ENCODE measurements at places on chromosomes 11 and 22.

DNA sequence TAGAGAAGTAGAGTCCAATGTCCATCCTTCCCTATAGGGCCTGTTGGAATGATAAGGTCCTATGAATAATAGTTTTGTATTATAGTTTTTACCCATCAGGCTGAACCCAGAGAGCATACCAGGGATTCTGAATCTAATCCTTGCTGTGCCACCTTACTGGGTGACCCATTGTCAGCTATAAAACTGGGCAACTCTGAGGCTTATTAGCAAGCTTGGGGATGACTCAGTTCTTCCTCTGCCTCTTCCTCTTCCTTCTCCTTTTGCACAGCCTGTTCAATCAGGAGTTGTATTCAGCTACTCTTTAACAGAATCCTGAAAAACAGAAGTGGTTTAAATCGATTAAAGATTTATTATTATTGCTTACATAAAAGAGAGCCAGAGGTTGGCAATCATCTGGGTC, 8.9 kb downstream of the HEPHL1 start:
- DNase-seq = no peak

DNA sequence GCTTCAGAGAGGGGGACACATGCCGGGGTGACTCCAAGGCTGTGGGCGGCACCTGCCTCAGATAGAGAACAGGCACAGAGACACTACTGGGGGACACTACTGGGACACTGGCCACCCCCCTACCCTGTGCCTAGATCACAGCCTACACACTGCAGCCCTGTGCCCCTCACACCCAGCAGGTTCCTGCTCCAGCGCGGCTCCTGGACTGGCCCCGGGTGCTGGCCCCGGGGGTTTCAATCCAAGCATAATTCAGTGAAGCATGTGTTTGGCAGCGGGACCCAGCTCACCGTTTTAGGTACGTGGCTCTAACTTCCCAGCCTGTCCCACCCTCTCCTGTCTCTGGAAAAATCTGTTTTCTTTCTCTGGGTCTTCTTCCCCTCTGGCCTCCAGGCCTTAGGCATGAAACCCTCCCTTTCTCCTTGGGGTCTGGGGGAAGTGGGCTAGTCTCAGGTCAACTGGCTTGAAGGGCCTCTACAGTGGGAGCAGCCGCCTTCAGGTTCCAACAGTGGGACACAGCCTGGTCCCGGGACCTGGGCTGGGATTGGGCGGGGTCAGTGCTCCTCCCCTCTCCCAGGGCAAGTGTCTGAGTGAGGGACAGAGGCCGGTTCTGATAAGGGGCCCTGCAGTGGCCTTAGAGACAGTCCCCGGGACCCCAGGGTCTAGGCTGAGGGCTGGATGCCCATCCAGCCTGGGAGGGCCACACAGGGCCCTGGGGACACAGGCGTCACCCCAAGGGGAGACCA, 98.8 kb downstream of the CRYBB2 start:
- DNase-seq = no peak

- no peak for DNase-seq
Observed at GRCh38 chr11:2529636-2530035, 84.8 kb downstream of the KCNQ1 start.

- DNase-seq = no peak
Observed at GRCh38 chr11:46492532-46492931, 101.0 kb upstream of the CHRM4 start.

- no peak for DNase-seq
Observed at GRCh38 chr11:130037058-130037457, 32.6 kb upstream of the APLP2 start.

- DNase-seq = no peak
Observed at GRCh38 chr11:94767701-94768601, at the start of gene AMOTL1. AMOTL1 (plus strand) TSS chr11:94768356; CDS start chr11:94768512, 156 bp downstream.

- no peak for DNase-seq
Observed at GRCh38 chr22:41094041-41094593, 1.7 kb downstream of the EP300 start.

GRCh38 chr22:40808018-40808841, 10.9 kb downstream of the SLC25A17 start:
- no peak for DNase-seq

DNA sequence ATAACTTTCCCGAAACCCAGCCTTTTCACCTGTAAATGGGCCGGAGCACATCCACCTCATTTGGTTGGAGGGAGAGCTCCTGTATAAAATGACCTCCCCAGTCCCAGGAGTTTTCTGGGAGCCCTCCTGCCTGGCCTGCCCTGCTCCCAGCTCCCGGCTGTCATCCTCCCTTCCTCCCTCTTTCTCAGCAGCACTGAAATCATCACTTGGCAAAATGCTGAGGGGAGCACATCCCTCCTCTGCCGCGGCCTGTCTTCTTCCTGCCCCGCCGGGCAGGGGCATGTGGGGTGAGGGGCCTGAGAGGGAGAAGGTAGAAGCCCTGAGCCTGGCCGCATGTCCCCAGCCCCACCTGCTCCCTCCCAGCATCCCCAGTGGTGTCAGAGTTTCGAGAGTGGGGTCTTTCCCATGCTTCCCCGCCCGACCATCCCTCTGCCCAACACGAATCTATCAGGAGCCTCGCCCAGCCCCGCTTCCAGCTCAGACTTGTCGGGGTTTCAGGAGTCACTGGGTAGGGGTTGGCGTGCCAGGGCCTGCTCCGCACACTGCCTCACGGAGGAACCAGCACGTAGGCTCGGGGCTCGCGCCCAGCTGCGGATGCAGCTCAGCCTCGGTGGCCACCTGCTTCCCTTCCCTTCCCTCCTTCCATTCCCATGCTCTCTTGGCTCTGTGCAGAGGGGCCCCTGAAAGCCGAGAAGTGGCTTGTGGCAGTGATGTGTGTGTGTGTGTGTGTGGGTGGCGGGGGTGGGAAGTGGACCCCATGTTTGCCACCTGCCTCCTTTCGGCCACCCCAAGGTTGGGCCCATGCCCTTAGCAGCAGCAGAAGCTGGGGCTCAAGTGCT, 37.1 kb downstream of the NECTIN1 start:
- no peak for DNase-seq

- no peak for DNase-seq
Observed at GRCh38 chr11:94960488-94960887, 12.9 kb downstream of the CWC15 start.

GRCh38 chr22:45657701-45658100, 13.9 kb upstream of the ATXN10 start:
- no peak for DNase-seq

- DNase-seq = no peak
Observed at GRCh38 chr22:49460592-49461281, 366.9 kb downstream of the BRD1 start.

DNA sequence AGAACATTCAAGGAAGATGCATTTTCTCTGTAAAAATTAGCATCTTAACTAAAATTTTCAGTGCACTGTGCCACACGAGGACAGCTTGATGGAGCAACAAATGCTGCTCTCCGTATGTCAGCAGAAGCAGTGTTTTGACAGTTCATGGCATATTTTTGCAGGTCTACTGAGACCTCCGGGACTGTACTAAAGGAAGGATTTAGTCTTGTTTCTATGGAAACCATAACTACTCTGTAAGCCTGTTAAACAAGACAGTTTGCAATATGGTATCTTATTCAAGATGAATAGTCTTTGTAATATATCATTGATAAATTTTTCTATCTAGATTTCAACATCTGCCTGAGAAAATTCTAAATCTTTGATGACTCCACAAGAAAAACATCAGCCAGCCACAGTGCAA, 184.0 kb upstream of the GUCY1A2 start:
- DNase-seq = no peak

- peak; percentile 76 for DNase-seq
Observed at GRCh38 chr11:587978-588380, 11.7 kb downstream of the PHRF1 start.

- no peak for DNase-seq
Observed at GRCh38 chr11:33444835-33445594, 187.8 kb downstream of the HIPK3 start.

- DNase-seq = no peak
Observed at GRCh38 chr22:20404881-20405280, 10.9 kb downstream of the ZNF74 start.

- DNase-seq = no peak
Observed at GRCh38 chr11:10528121-10528520, 12.9 kb downstream of the RNF141 start.

DNA sequence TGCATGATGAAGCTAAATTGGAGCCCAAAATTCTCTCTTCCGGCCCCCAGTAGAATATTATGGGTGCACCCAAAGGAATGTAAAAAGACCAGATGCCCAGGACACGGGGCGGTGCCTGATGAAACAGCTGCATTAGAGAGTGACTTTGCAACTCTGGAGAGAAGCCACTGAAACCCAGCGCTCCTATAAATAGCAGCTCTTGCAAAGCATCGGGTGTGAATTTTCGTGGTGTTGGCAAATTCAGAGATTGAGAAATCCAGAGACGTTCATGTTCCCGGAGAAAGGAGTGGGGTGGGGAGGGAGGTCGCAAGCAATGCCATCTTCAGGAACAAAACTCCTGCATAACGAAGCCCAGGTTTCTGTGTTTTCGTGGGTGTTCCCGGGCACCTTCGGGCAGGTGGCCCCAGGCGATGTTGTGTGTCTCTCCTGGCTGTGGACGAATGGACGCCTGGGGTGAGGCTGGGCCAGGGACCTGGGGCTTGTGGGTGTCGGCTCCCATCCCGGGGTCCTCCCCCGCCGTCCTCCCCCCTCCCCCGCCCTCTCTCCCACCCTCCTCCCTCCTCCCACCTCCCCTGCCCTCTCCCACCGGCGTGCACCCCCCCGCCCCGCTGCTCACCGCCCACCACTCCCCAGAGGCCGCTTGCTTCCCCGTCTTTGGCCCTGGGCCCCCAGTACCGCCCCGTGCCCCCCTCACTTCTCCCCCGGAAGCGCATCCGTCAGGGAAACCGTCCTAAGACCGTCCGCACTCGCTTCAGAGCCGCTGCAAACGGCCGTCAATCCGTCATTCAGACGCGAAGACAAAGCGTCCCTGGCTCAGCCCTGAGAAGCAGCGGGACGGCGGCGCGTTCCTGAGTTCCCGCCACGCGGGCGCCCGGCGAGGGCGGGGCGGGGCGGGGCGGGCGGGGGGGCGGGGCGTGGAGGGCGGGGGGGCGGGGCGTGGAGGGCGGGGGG, 26.7 kb upstream of the TOLLIP start:
- peak; percentile 53 for DNase-seq

DNA sequence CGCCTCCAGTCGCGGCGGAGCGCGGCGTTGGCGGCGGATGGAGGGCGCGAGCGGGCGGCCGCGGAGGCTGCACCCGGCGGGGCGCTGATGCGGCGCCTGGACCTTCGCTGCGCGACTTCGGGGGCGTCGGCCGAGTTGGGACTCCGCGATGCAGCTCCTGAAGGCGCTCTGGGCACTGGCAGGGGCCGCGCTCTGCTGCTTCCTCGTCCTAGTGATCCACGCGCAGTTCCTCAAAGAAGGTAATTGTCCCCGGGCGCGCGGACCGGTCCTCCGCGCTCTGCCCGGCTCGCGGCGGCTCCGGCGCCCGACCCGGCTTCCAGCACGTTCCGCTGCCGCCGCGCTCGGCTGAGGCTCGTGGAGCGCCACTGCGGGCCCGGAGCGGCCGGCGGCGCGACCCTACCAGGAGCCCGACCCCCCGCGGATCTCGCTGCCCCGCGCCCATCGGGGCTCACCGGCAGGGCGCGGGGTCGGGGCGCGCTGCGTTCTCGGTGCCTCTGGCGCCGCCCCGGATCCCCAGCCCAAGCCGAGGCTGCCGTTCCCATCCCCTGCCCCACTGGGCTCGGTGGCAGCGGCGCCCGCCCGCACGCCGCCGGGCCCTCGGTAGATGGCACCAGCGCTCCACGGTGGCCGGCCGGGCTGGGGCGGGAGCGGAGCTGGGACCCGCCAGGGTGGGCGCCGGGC, 1251.2 kb downstream of the BRD1 start:
- DNase-seq = no peak

DNA sequence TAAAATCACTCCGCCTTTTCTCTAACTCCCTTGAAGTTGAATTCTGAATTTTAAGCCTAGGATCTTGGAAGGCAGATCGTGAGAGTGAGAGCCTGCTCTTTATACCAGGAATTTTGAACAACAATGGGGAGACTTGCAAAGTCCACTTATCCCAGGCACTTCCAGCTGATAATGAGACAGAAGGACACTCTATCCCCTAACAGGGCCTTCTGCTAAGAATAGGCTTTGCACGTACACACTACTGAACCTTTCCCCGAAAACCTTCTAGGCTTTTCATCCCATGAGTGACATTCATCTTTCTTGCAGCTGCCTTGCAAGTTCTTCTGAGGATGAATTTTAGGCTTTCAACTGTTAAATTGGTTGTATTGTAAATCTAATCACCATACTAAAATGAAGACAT, 44.0 kb upstream of the WT1 start:
- no peak for DNase-seq

DNA sequence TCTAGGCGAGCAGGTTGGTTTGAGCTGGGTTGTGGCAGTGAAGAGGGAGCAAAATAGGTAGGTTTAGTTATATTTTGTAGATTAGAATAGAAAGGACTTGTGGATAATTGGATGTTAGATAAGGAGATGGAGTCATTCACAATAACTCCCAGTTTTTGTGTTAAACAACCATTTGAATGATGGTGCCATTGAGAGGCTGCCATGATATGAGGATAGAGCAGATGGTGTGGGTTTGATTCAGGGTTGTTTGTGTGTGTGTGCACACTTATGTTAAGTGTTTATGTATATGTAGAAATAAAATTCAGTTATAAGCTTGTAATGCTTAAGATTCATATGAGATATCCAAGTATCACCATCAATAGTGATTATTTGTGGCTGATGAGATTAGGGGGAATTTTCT, 166.6 kb downstream of the NXPE2 start:
- DNase-seq = no peak

DNA sequence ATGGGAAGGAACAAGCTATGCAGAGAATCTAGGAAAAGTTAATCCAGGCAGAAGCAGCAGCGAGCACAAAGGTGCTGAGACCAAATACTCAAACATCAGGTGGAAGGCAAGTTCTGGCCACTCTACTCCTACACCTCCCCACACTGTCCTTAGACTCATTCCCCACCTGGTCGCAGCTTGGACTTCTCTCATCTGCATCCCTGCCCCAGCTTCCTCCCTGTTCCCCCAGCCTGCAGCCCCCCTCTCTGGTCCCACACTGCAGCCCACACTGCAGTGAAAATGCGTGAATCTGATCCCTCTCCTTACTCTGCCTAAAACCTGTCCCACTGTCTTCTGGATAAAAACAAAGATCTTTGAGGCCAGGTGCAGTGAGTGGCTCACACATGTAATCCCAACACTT, 9.1 kb downstream of the TPBGL start:
- no peak for DNase-seq

DNA sequence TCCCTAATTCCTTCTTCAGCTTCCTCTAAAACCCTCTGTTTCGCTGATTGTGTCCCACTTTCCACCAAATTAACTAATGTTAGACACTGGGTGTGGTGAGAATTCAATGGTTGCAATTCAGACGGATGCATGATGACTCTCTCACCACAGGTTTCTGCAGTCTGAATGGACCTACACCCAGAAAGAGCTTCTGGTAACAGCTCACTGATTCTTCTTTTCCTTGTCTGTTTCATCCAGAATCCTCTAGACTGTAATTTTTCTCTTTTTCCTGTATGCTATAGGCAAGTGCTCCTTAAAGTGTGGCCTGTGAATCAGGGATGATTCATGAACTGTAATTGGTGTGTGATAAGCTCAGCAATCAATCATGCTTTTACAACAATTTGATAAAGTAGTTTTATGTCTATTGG, 18.1 kb downstream of the MMP10 start:
- DNase-seq = no peak
